Astrocyte (in vitro differentiated cells and primary cell): ENCODE measurements at places on chromosomes 6 and 20. TPM values are rescaled to one million over a fixed set of nuclear protein-coding genes. Genes with fewer than 3 reads are reported as not detected.

The MYCT1 gene
- total RNA-seq = 0.61 and 1.0 TPM in 2 replicates

The LINC00237 gene
- not detected in 2 replicates for total RNA-seq

GRCh38 chr6:15511248-15512125 is 151.3 kb downstream of the DTNBP1 start:
- no peak overlapping the region for H3K27ac ChIP-seq
- no peaks in the 10 kb centered on the region for H3K4me1 ChIP-seq
- H3K36me3 ChIP-seq = peaks cover 9% of the 10 kb centered on the region
- H3K27me3 ChIP-seq = no peaks in the 10 kb centered on the region
- no peak for DNase-seq

DNA sequence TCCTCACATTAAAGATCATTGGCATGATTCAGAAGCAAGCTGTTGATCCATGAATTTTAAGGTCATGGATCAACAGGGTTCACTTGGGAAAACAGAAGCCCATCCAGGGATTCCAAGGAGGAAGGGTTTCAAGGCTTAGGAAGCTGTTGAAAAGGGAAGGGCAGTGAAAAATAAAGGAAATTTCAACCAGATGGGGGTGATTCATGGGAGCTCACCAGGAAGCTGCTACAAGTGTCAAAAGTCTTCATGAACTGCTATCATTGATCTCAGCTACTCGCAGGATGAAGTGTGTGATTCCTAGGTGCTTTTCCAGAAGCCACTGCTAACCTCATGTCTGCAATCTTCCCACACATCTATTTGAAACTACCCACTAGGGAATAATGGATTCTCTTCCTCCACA is 26.2 kb downstream of the ADTRP start:
- no peak overlapping the region for H3K4me3 ChIP-seq
- H3K27me3 ChIP-seq = no peaks in the 10 kb centered on the region
- no peak for DNase-seq
- H3K4me1 ChIP-seq = peaks cover 6% of the 10 kb centered on the region

DNA sequence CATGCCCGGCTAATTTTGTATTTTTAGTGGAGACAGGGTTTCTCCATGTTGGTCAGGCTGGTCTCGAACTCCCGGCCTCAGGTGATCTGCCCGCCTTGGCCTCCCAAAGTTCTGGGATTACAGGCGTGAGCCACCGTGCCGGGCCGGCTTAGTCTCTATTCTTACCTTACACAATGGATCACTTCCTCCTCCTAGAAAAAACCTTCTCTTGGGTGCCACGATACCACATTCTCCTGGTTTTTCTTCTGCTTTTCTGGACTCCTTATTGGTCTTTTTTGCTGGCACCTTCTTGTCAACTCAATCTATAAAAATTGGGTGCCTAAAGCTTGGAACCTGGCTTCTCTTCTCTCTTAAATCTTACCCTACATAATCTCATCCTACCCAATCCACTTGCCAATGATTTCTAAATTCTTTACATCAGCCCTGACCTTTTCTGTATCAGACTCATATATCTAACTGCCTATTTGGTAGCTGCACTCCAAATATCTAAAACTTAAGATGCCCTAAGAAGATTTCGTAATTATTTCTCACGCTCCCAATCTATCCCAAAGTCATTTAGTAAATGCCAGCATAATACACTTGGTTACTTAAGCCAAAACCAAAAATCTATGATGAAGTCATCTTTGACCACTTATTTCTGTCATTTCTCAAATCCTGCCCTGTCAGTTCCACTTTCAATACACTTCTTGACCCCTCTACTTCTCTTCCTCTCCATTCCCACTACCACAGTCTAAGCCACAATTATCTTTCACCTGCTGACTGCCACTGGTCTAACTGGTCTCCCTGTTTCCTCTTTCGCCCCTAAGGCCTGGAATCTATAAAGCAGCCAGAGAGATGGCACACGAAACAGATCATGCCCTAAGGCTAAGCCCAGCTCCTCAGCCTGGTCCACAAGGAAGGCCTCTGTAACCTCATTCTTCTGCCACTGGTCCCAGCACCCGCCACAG is 43.2 kb downstream of the ELMO2 start:
- H3K4me1 ChIP-seq = peaks cover 18% of the 10 kb centered on the region
- H3K4me3 ChIP-seq = peak overlapping the region; percentile 86
- H3K36me3 ChIP-seq = peaks cover 6% of the 10 kb centered on the region
- peak overlapping the region; percentile 98 for H3K27ac ChIP-seq
- DNase-seq = no peak

- no peaks in the 10 kb centered on the region for H3K36me3 ChIP-seq
- no peak overlapping the region for H3K27ac ChIP-seq
- DNase-seq = no peak
- H3K4me1 ChIP-seq = no peaks in the 10 kb centered on the region
- H3K4me3 ChIP-seq = no peak overlapping the region
These were observed 105.1 kb downstream of the ATG5 start for GRCh38 chr6:106220485-106220884.

The CYP21A2 gene
- 0.11 and 0.46 TPM in 2 replicates for total RNA-seq

- no peaks in the 10 kb centered on the region for H3K4me1 ChIP-seq
- H3K27ac ChIP-seq = no peak overlapping the region
- no peak overlapping the region for H3K4me3 ChIP-seq
- no peaks in the 10 kb centered on the region for H3K27me3 ChIP-seq
- no peaks in the 10 kb centered on the region for H3K36me3 ChIP-seq
These were observed 448.6 kb upstream of the CDH4 start for GRCh38 chr20:60803335-60804055.

- H3K4me3 ChIP-seq = no peak overlapping the region
- H3K27ac ChIP-seq = no peak overlapping the region
- H3K27me3 ChIP-seq = no peaks in the 10 kb centered on the region
- peaks cover 29% of the 10 kb centered on the region for H3K4me1 ChIP-seq
- no peaks in the 10 kb centered on the region for H3K36me3 ChIP-seq
These were observed 97.6 kb downstream of the TCP11 start for GRCh38 chr6:35043381-35044130.

GRCh38 chr6:71203206-71203605 is 85.4 kb upstream of the OGFRL1 start:
- no peak overlapping the region for H3K27ac ChIP-seq
- no peaks in the 10 kb centered on the region for H3K27me3 ChIP-seq
- DNase-seq = no peak
- no peak overlapping the region for H3K4me3 ChIP-seq
- H3K36me3 ChIP-seq = no peaks in the 10 kb centered on the region

GRCh38 chr6:46137387-46137786 is 7.6 kb downstream of the ENPP4 start:
- H3K36me3 ChIP-seq = no peaks in the 10 kb centered on the region
- no peaks in the 10 kb centered on the region for H3K27me3 ChIP-seq
- no peak overlapping the region for H3K27ac ChIP-seq
- H3K4me3 ChIP-seq = no peak overlapping the region
- no peaks in the 10 kb centered on the region for H3K4me1 ChIP-seq

GRCh38 chr6:3532296-3532916 is 75.6 kb upstream of the SLC22A23 start:
- no peak for DNase-seq
- H3K4me3 ChIP-seq = no peak overlapping the region
- H3K36me3 ChIP-seq = no peaks in the 10 kb centered on the region
- no peaks in the 10 kb centered on the region for H3K27me3 ChIP-seq

DNA sequence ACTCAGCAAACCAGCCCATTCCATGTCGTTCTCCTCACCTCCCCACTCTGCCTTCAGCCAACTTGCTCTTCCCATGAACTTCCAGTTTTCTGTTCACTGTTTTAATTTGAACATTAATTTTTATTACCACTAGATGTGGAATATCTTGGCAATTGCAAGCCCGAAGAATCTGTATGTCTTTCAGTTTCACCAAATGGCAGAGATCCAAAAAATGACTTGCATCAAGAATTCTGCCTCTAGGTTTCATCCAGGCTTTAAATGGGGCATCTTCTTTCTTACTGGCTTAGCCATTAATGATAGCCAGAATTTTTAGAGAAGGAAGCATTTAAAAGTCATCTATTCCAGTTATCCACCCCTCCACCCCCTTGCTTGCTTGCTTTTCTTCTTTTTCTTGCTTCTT is 39.0 kb downstream of the CAP2 start:
- DNase-seq = no peak
- no peaks in the 10 kb centered on the region for H3K27me3 ChIP-seq
- peaks cover 14% of the 10 kb centered on the region for H3K36me3 ChIP-seq
- H3K4me3 ChIP-seq = no peak overlapping the region

DNA sequence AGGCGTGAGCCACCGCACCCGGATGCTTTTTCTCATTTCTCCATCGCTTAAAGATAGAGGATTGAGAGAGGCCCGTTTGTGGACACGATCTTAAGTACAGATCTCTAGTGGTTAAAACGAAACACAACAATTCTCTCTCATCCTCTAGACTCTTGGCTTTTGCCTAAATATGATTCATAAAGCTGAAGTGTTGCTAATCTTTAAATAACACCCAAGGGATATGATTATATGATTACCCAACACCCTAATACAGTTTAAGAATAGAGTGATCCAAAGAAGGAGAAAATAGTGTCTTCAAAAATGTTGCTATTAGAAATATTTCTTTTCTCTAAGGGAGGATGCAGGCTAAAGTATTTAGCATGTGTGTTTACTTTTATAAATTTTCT is 50.4 kb downstream of the MTHFD1L start:
- H3K27me3 ChIP-seq = no peaks in the 10 kb centered on the region
- H3K4me3 ChIP-seq = no peak overlapping the region
- peaks cover 15% of the 10 kb centered on the region for H3K36me3 ChIP-seq
- DNase-seq = peak; percentile 44
- H3K27ac ChIP-seq = peak overlapping the region; percentile 19

The PPP1R14C gene
- total RNA-seq = 3.9 and 6.6 TPM in 2 replicates

DNA sequence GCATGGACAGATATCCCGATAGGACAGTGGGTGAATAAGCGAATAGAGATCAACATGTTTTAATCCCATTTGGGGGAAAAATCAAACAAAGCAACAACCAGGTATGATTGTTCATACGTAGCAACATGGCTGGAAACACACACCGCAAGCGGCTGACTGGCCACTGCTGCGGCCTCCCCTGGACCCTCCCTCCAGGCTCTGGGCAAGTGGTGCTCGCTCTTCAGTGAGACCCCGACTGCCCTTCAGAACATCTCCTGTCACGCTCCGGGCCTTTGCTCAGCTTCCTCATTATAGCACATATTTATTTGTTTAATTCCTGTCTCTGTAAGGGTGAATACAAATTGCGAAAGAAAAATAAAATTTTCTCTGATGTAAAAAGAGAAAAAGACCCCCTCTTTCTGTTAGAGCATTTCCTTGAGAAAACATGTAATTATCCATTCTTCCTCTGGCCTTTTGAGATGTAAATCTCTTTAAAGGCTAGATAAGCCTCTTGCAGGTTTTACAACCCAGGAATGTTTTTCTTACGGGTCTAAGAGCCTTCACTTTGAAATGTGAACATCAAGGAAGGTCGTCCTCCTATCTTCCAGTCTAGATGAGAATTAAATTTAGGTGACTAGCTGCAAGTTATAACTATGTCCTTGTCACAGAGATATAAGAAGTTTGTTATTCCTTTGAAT is 11.0 kb upstream of the FAM210B start:
- peaks cover 4% of the 10 kb centered on the region for H3K4me1 ChIP-seq
- H3K4me3 ChIP-seq = no peak overlapping the region
- peaks cover 9% of the 10 kb centered on the region for H3K27me3 ChIP-seq
- H3K36me3 ChIP-seq = no peaks in the 10 kb centered on the region
- DNase-seq = no peak

DNA sequence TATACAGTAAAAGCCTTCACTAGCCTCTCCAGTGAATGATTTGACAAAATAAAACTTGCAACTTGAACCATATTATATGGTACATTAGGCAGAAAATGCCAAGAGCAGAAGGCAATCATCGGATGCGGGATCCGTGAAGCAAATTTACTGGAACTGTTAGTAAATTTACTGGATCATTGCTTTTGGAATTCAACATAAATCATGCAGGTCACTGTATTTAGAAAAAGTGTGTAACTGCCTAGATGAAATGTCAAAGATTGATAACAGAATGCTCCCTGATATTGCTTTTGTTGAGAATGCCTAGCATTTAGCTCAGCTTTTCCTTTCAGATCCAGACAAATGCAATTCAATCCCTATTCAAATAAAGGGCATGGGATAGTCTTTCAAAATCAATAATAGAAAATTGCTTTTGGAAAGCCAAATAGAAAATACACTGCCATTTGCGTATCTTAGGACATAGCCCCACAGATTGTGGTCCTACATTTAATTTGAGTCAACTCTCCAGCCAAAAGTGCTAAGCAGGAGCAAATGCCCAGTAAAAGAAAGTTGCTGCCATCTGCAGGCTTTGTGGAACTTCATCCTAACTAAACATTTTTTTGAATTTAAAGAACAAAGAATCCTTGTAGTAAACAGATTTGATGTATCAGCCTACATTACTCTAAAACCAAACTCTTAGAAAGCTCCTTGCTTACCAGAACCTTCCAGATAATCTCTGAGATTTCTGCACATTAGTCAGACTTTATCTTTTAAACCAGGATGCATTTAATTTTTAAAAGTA is 109.5 kb upstream of the HSF2 start:
- no peak overlapping the region for H3K27ac ChIP-seq
- DNase-seq = peak; percentile 1
- no peaks in the 10 kb centered on the region for H3K4me1 ChIP-seq

The ARHGAP18 gene
- 38.6 and 43.2 TPM in 2 replicates for total RNA-seq

DNA sequence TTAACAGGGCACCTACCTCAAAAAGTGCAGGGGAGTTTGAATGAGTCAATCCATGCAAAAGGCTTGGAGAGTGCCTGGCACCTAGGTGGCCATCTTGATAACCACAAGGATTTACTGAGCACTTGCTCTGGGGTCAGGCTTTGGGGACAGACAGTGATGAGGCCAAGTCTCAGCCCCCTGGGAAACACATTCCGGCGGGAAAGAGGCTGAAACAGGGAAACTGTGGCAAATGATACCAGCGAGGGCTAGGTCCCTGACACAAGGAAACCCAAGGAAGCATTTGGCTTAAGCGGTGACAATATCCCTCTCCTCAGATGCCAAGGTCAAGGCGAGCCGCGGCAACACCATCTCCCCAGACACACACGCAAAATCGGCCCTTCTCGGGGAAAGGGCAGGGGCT is 527 bp upstream of the DOK5 start:
- no peaks in the 10 kb centered on the region for H3K36me3 ChIP-seq
- no peak for DNase-seq

- no peak overlapping the region for H3K27ac ChIP-seq
- H3K27me3 ChIP-seq = no peaks in the 10 kb centered on the region
- H3K4me1 ChIP-seq = no peaks in the 10 kb centered on the region
- DNase-seq = no peak
- H3K4me3 ChIP-seq = no peak overlapping the region
These were observed 377.1 kb downstream of the ESR1 start for GRCh38 chr6:152184573-152184916.

The IL17F gene
- not detected in 2 replicates for total RNA-seq

- H3K4me1 ChIP-seq = peaks cover 3% of the 10 kb centered on the region
- H3K27ac ChIP-seq = no peak overlapping the region
- no peak for DNase-seq
- no peaks in the 10 kb centered on the region for H3K36me3 ChIP-seq
- H3K4me3 ChIP-seq = no peak overlapping the region
- H3K27me3 ChIP-seq = no peaks in the 10 kb centered on the region
These were observed 129.7 kb upstream of the AKAP12 start for GRCh38 chr6:151109869-151110575.
